Fibroblast of the conjunctiva (primary cell): ENCODE measurements at places on chromosomes 4 and X.

GRCh38 chrX:2889045-2889605 lies 40.0 kb downstream of the ARSD start:
- DNase-seq: no peak

- DNase-seq: no peak
Measured at GRCh38 chr4:83569987-83570386, 34.1 kb downstream of the GPAT3 start.

- no peak for DNase-seq
Measured at GRCh38 chr4:156606554-156607477, 364.8 kb downstream of the PDGFC start.

- no peak for DNase-seq
Measured at GRCh38 chr4:70838666-70839588, 763 bp downstream of the GRSF1 start.

DNA sequence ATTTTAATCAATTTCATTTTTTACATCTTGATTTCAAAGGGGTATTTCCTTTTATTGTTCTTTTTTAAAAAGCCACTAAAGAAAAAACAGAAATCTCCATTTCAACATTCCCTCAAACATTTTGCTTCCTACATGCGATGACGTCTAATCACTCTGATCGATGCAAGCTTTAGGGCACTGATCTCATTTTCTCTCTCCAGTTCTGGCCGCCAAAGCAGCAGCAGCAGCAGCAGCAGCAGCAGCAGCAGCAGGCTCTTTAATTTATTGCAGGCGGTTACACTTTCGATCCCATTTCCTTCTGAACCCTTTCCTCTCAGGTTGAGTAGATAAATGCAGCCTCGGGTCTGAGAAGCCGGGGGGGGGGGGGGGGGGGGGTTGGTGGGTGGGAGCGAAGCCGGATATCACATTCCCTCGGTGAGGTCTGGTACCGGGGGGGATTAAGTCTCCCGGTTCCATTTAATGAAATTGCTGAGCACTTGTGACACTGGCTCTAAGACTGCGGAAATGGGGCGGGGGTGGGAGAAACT lies 3.4 kb upstream of the PCDH7 start:
- no peak for DNase-seq

DNA sequence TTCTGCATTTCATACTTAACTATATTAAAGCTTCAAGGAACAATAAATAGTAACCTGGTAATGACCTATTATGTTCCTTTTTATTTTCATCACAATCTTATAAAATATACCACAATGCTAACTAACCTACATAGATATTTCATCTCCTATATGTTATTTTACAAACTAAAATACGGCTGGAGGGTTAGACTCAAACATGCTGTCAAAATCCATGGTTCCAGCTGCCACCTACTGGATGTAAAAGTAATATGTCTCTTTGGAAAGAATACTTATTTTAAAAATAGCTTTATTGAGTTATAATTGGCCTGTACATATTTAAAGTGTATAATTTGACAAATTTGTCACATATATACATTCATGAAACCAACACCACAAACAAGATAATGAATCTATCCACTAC lies 15.0 kb downstream of the RGN start:
- peak; percentile 33 for DNase-seq

DNA sequence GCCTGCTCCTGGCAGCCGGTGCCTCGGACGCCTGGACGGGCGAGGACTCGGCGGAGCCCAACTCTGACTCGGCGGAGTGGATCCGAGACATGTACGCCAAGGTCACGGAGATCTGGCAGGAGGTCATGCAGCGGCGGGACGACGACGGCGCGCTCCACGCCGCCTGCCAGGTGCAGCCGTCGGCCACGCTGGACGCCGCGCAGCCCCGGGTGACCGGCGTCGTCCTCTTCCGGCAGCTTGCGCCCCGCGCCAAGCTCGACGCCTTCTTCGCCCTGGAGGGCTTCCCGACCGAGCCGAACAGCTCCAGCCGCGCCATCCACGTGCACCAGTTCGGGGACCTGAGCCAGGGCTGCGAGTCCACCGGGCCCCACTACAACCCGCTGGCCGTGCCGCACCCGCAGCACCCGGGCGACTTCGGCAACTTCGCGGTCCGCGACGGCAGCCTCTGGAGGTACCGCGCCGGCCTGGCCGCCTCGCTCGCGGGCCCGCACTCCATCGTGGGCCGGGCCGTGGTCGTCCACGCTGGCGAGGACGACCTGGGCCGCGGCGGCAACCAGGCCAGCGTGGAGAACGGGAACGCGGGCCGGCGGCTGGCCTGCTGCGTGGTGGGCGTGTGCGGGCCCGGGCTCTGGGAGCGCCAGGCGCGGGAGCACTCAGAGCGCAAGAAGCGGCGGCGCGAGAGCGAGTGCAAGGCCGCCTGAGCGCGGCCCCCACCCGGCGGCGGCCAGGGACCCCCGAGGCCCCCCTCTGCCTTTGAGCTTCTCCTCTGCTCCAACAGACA lies 4.4 kb downstream of the SOD3 start:
- DNase-seq: no peak

DNA sequence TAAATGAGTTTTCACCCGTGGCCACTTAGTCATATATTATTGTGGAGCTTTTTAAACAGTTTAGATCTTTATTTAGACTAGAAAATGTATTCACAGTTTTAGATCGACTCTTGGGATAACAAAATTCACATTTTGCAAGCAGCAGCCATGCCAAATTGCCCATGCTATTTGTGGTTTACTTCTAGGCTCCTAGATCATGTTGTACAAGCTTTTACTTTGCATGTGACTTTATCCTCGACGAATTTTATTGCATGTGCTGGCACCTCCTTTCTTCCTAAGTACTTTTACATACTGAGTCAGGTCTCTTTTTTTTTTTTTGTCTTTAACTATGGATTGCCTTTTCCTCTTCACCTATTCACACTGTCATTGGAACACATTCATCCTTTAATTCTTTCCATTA lies 23.2 kb downstream of the BBS12 start:
- DNase-seq: no peak

GRCh38 chr4:76200771-76201231 lies 12.8 kb downstream of the SCARB2 start:
- no peak for DNase-seq

GRCh38 chrX:133350751-133351150 lies 64.5 kb downstream of the GPC4 start:
- peak; percentile 8 for DNase-seq

- no peak for DNase-seq
Measured at GRCh38 chr4:1575418-1576303, 108.5 kb downstream of the FAM53A start.

DNA sequence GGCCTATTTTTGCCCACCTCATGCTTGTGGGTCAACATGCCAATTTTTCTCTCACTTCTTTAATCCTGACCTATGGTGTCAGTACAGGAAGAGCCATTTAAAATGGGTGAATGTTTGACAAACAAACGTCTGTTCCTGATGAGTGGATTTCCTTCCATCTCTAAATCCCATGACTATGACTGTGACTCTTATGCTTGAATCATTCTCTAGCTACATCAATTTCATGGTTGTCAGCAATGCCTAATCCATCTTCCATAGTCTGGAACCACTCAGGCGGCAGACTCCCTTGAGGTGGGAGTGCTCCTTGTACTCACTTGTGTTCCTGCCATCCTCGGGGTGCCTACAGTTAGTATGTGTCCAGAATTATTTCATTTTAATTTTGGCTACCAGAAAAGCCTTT lies 194.9 kb upstream of the RPS6KA3 start:
- DNase-seq: no peak
